Right forelimb (tissue), 1 donor: ENCODE measurements at places on chromosomes 11 and 22.
A peak's percentile ranks its signal among the peaks of the same experiment; 100 is the strongest.

GRCh38 chr11:128551611-128552335 is 35.6 kb downstream of the ETS1 start:
- no peak for DNase-seq

DNA sequence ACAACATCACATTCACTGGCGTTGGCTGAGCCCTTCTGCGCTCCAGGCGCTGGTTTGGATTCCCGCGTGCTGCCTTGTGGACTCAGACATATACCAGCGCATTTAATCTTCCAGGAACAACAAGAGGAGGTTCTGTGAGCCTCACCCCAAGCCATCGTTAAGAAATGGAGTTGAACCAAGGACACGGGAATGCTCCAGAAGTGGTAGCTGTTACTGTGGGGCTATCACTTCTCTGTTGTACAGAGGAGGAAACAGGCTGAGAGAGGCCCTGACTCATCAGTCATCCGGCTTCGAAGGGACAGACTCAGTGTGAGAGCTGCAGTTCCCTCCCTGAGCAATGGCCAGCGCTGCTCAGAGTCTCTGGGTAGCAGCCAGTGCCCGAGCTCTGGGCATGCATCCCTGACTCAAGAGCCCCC is 291.3 kb downstream of the TBC1D22A start:
- DNase-seq = no peak

GRCh38 chr22:19289475-19290161 is 1.9 kb downstream of the CLTCL1 start:
- no peak for DNase-seq

DNA sequence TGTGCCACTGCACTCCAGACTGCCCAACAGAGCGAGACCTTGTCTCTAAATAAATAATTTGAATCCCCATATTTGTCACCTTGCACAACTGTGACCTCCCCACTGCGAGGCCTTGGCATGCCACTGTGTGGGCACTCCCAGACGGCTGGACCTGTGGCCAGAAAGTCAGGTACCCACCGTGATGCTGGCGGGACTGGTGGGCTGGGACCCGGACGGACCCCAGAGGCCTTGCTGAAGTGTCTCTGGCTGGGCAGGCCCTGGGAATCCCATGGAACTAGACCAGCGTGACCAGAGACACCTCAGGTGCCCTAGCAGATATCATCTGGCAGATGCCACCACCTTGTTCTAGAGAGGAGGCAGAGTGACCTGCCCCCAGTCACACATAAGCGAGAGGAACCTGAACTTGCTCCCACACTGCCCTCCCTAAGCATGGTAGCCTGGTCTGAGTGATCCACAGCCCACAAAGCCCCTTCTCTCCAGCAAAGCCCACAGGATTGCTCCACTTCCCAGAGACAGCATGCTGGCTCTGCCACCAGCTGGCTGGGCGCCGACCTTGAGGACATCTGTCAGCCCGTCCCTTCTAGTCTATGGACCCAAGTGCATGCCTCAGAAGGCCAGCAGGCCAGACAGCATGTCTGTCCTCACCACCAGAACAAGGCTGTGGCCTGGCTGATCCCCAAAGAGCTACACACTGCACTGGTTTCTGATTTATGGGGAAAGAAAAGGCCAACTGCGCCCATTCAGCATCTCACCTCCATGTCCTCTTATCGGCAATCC is 9.5 kb downstream of the MACROD1 start:
- no peak for DNase-seq

DNA sequence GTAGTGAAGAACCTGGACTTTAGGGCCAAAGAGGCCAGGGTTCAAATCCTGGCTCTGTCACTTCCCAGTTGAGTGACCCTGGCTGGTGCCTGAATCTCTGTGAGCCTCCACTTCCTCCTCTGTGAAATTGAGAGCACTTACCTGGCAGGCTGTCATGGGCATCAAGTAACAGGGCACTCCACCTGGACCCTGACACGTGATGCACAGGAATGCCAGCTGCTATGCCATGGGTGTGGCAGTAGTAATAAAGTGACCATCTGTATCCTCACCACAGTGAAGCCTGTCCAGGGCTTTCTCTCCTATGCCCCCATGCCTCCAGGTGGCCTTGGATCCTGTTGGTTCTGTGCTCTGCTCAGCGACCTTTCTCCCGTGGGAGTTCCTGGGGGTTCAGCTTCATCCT is 29.8 kb upstream of the PPP6R3 start:
- DNase-seq = no peak

DNA sequence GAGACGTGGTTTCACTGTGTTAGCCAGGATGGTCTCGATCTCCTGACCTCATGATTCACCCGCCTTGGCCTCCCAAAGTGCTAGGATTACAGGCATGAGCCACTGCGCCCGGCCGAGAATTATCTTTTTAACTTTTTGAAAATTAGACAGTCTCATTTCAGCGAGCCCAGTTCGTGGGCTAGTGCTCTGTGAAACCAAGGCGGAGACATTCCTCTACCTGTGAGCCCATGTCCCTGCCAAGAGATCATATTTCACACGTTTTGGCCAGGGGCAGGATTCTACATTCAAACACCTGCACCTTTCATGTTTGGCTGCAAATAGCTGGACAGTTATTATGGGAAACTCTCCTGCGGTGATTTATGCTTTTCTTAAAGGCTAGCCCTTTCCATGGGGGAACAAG is 60.3 kb downstream of the IRAG1 start:
- no peak for DNase-seq

DNA sequence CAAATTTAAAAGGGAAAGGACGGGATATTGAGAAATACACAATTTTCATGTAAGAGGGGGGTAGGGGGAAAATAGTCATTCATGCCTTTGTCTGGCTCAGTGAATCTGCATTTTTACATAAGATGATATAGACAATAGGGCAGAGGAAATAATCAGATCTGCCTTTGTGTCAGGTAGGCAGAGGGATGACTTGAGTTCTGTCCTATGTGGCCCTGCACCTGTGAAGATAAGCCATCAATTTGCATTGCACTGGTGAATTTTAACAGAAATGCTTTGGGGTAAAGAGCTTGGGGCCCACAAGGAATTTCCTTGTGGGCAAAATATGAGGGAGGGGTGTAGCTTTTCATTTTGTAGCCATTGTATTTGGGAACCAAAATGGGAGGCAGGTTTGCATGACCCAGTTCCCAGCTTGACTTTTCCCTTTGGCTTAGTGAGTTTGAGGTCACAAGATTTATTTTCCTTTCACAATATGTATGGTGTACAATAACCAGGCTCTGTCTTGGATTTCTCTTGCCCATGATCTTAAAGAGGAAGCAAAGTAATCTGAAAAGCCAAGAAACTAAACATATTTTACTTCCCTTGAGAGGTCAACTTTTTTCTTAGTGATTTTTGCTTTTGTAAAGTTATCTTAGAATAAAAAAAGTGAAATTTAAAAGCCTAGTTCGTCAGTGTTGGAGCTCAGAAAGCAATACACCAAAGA is 77.7 kb upstream of the SORL1 start:
- DNase-seq = no peak

GRCh38 chr22:37262346-37262745 is 18.3 kb upstream of the RAC2 start:
- DNase-seq = no peak

DNA sequence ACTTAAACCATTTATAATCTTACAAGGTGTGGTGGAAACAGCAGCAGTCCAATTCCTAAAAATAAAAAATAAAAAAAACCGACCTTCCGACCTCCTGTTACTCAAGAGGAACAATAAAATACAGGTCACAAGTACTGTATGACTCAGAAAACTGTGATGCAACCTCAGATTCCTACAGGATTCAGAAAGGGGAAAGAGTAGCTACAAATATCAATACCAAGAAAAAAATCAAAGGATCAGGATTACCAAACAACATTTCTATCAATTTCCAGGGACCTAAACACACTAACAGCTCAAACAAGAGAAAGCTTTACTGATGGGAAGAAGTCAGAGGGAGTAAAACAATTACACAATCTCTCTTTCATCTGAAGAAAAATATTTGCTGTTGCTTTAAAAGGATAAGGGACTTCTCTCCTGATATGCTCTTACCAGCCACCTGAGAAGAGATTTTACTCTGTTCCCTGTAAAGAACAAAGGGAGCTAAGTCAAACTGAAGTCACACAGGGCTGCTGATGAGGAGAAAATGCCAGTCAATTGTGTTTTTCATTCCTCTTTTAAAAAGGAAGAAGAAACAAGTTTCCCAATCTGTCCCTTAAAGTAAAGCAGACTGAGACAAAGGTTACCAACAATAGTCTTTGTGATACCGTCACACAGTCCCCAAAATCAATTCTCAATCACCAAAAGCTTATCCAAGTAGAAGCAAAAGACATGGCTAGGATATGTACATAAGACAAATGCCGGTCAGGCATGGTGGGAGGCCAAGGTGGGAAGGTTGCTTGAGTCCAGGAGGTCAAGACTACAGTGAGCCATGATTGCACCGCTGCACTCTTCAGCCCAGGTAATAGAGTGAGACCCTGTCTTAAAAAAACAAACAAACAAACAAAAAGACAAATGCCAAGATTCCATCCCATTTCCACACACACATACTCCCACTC is 39.3 kb downstream of the AMBRA1 start:
- DNase-seq = no peak

GRCh38 chr22:22158207-22158816 is 86.3 kb upstream of the VPREB1 start:
- DNase-seq = no peak

GRCh38 chr11:97814325-97814959 is 1206.3 kb upstream of the CNTN5 start:
- no peak for DNase-seq

GRCh38 chr11:65615950-65616574 is 486 bp downstream of the PCNX3 start:
- no peak for DNase-seq

GRCh38 chr11:95239871-95240649 is 9.1 kb upstream of the SESN3 start:
- no peak for DNase-seq

DNA sequence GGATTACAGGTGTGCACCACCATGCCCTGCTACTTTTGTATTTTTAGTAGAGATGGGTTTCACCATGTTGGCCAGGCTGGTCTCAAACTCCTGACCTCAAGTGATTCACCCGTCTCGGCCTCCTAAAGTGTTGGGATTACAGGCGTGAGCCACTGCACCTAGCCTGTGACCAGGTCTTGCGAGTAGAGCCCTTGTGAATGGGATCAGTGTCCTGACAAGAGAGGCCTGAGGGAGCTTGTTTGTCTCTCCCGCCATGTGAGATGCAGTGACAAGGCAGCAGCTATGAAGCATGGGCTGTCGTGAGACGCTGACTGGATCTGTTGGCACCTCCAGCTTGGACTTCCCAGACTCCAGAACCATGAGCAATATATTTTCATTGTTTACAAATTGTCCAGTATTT is 69.3 kb downstream of the LRRC32 start:
- DNase-seq = no peak

DNA sequence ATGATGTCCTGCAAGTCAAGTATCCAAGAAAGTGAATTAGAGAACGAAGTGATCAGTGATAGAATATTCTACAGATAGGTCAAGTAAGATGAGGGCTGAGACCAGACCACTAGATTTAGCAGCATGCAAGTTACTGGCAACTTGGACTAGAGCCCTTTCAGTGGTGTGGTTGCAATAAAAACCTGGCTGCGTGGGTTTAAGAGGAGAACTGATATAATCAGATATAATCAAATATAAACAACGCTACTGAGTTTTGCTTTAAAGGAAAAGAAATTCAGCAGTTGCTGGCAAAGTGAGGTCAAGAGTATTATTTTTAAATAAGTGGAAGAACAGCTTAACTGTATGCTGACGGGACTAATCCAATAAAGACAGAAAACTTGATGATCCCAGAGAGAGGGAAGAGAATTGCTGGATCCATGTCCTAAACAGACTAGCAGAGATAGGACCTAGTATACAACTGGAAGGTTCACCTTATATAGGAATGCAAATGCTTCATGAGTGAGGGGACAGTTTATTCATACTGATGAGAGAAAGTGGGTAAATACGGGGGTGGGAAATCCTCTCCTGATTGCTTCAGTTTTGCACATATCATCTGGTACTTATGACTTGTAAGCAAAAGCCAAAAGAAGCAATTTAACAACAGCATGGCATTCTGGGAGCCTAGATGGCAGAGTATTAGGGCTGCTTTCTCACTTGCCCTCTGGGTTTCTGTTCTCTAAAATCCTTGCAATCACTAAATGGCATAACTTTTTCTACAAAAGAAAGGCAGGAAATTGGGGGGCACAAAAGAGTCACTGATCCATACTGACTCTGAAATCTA is 146.2 kb downstream of the RBFOX2 start:
- no peak for DNase-seq

DNA sequence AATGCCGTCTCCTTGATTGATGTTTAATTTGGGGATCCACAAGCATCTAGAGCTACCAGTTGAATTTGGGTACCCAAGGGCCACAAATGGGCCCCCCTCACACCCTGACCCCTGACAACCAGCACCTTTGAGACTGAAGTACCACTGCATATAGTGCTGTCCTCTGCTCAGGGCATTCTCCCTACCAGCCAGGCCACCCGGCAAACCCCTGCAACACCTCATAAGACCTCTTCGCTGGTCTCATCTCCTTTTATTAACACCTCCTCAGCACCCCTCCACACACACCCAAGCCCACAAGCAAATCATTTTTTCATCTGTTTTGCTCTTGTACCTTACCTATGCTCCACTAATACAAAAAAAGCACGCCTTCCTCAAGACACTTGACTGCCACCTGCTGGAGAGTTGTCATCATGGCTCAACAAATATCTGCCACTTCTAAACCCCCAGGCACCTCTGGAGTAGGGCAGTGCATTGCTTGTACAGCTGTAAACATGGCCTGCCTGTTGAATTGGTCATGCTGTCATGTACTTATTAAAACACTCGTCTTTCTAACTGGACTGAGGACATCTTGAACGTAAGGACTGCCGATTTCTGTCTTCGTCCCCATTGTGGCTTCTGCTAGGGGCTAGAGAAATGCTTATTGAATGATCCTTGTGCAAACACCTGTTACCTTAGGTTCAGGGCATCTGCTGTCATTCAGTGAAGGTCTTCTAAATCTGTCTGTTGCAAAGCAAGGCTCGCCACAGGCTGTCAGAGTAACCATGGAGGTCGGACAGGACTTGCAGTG is 66.5 kb downstream of the BMAL1 start:
- peak; percentile 73 for DNase-seq
